ENCODE measurements at places on chromosomes 4 and X.
A peak's percentile ranks its signal among the peaks of the same experiment; 100 is the strongest.

GRCh38 chr4:73801692-73802091 is 34.8 kb upstream of the CXCL6 start:
- DNase-seq: no peak

- no peak for DNase-seq
Observed at GRCh38 chr4:4851081-4851480, 8.4 kb upstream of the MSX1 start.

DNA sequence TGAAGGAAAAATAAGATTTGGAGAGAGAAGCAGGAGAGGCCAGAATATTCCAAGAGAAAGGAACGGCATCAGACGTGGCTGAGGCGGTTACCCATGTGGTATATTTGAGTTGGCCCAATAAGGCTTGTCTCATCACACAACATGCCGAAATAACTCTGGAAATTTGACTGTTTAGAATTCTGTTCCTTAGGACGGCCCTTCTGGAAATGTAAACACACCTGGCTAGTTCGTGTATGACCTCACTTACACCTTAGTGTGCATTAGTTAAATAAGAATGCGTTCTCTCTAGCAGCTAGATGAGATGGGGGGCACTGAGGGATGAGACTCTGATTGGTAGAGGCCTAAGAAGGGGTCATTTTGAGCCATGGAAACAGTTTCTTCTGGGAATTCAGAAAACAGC is 33.2 kb upstream of the PLAC1 start:
- DNase-seq: no peak

GRCh38 chr4:83283181-83283580 is 1.4 kb downstream of the COQ2 start:
- DNase-seq: no peak

- DNase-seq: no peak
Observed at GRCh38 chr4:7094916-7095315, 27.1 kb upstream of the GRPEL1 start.

DNA sequence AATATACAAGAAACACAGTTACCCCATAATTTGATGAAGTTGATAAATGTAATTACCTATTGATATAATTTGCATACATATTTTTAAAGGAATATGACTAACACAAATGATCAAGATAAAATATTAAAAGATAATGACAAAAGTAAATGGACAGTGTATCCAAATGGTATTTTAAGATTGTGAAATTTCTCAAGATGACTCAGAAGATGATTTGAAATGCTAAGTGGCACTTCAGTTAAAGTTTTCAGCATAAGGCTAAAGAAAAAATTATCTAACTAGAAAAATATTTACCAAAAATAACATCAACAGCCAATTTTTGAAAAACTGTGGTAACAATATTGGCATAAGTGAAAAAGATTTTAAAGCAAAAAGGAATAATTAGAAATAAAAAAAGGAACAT is 248.4 kb upstream of the NDST4 start:
- no peak for DNase-seq

DNA sequence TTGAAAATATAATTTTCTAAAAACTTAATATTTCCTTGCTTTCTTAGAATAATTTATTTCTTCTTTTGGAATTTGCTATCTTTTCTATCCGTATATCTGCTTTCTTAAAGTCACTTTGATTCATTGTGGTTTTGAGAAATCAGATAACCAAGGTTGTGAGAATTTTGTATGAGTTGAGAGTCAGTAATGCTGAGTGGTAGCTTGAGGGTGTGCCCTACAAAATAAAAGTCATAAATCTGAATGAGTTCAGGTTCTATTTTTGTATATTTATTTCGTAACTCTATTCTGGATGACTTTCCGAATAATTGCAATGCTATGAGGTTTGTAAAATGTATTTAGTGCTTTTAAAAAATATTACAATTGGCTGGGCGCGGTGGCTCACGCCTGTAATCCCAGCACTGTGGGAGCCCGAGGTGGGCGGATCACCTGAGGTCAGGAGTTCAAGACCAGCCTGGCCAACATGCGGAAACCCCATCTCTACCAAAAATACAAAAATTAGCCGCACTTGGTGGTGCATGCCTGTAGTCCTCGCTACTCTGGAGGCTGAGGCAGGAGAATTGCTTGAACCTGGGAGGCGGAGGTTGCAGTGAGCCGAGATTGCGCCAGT is 8.9 kb downstream of the COPS4 start:
- no peak for DNase-seq

- peak; percentile 3 for DNase-seq
Observed at GRCh38 chr4:113899271-113900070, 80.0 kb downstream of the ARSJ start.

GRCh38 chrX:39705290-39705689 is 392.5 kb downstream of the BCOR start:
- no peak for DNase-seq

DNA sequence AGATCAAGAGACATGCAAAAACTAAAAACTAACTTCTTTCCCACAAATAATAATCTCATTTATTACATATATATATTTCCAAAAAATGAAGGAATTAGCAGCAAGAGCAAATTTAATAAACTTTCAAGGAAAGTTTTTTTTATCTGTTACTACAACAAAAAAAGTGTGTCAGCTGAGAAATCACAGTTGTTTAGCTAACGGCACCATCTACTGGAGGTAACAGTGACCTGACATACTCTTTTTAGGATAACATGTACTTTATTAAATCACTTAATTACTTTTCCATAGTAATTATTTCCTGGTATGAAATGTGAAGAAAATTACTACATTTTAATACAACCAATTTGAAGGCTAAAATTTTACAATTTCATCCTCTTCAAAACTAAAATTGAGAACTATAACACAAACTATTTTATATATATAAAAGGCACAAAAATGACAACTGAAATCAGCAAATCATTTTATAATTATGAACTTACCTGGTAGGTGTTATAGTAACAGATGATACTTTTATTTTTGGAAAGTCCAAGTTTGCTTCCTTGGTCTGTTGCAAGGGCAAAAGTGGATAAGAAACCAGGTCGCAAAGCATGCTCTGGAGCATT is 9.1 kb downstream of the LAMTOR3 start:
- DNase-seq: no peak

DNA sequence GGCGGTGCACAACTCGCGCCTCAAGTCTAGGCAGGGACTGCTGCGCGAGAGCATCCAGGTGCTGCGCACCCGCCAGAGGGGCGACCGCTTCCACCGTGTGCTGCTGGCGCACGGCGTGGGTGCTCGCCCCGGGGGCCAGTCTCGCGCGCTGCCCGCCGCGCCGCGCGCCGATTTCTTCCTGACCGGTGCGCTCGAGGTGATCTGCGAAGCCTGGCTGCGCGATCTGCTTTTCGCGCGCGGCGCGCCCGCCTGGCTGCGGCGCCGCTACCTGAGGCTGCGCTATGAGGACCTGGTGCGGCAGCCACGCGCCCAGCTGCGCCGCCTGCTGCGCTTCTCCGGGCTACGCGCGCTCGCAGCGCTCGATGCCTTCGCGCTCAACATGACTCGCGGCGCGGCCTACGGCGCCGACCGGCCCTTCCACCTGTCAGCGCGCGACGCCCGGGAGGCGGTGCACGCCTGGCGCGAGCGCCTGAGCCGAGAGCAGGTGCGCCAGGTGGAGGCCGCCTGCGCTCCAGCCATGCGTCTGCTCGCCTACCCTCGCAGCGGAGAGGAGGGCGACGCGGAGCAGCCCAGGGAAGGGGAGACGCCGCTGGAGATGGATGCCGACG is 1.3 kb downstream of the CHST7 start:
- DNase-seq: peak; percentile 18

- DNase-seq: no peak
Observed at GRCh38 chr4:6019316-6020263, 1.4 kb upstream of the C4orf50 start.

DNA sequence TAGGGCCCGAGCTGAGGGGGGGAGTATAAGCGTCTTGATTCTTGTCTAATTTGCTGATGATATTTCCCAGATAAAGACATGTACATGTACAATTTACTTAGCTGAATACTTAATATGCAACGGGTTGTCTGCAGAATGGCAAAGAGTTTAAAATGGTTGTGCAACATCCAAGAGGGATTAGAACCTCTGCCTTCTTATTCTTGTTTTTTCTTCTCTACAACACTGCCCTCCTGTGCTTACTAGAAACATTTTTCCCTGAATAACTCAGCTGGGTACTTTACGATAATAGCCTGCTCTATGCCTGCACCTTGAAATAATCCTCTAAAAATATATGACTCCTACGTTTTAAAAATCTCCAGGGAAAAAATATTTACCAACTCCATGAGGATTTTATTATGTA is 41.8 kb downstream of the INTS12 start:
- DNase-seq: no peak

- DNase-seq: no peak
Observed at GRCh38 chr4:123257591-123257990, 139.0 kb upstream of the SPRY1 start.

- no peak for DNase-seq
Observed at GRCh38 chrX:40097141-40097503, 636 bp downstream of the BCOR start.

- DNase-seq: no peak
Observed at GRCh38 chr4:146224326-146224966, 10.1 kb downstream of the REELD1 start.

DNA sequence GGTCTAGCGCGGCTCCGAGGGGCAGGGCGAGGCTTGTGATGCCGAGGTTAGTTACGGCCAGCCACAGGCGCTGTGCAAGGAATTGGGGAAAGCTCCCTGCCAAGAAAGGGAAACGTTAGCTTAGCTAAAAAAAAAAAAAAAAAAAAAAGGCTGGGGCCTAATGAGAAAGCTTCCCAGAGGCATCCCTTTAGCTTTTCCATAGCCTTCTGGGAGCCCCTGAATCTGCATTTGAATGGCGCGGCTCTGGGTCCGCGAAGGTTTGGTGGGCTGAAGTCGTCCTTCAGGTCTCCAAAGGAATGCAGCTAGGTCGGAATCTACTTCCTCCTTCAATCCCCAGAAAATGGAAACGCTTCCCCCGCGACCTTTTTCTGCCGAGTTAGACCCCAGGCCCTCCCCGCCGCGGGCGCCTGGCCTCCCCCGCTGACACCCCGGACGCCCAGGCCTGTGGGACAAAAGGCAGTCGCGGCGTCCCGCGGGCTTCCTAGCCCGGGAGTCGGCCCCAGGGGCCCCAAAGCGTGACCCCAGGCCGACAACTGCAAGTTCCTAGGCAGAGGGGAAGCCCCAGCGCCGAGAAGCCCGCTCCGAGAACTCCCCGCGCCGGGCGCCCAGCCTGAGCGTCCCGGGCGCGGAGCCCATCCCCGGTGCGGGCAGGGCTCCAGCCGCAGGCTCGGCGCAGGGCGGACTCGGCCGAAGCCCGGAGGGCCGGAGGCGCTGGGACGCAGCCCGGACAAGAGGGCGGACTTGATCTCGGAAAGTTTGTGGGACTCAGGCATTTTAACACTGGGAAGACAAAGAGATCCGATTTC is 605 bp upstream of the FAT1 start:
- DNase-seq: no peak

All from T-helper 9 cell (primary cell).